ENCODE measurements at places on chromosomes 2 and 18.
A peak's percentile ranks its signal among the peaks of the same experiment; 100 is the strongest.

DNA sequence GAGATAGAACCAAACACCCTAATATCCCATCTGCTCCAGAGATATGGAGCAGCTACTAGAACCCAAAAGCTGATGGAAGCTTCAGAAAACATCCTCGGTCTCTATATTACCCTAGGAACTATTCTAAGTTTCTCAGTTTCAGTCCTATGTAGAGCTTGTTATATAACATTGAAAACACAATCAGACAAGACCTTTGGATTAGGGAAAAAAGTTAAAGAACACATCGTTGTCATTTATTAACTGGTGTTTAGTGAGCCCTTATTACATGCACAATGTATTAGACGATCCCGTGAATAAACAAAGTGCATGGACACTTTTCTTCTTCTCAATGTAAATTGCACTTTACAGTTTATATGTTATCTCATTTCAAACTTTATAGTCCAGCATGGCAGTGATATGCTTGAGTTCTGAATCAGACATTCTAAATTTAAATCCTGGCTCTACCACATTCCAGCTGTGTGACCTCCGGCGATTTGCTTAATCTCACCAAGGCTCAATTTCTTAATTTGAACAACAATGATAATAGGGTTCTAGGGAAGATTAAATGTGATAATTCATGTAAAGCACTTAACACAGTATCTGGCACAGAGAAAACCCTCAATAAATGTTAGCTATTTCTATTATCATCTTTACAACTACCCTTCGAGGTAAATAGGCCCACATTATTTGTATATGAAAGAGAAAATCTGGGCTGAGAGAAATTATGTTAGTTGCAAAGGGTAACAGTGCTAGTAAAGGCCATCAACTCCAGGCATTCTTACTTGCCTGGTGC, 83.6 kb upstream of the PIK3C3 start:
- DNase-seq: no peak

- DNase-seq: no peak
Measured at GRCh38 chr2:207088839-207089238, 76.9 kb downstream of the KLF7 start.

- DNase-seq: peak; percentile 90
Measured at GRCh38 chr18:57737400-57738060, 65.6 kb downstream of the ATP8B1 start.

DNA sequence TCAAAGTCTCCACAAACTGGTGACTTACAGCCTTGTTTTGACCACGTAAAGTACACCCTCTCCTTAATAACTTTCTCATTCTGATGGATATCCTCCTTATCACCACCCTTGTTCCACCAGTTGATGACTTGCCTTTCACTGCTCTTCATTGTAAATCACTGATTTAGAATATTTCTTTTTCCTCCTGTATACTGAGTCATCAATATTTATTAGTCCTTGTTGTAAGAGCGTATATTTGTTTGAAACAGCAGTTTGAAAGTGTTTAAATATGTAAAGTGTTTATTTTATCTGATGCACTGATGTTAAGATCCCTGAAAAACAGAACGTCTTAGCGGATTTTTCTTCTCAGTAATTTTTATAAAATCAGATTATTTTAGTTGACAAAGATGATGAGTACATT, 34.2 kb upstream of the DYSF start:
- DNase-seq: no peak

GRCh38 chr2:56892382-56892781, 708.6 kb downstream of the CCDC85A start:
- no peak for DNase-seq
